ENCODE measurements at places on chromosomes 16 and 17. TPM values are rescaled to one million over a fixed set of nuclear protein-coding genes. Genes with fewer than 3 reads are reported as not detected.

DNA sequence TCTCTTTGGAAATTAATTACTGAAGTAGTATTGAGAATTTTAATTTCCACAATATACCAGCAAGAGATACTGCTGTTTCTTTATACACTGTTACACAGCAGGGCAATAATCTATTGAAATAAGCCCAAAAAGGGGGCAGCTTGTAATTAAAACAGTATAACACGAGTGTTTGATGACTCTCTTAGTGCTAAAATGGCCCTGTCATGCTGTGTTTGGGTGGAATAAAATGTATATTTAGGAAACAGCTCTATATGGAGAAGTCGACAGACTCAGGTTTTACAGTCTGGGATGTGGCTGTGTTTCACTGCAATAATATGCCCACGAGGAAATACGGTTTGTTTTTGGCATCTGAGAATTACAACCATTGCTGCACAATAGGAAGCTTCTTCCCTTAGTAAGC is 537.7 kb upstream of the HSBP1 start:
- no peak for DNase-seq

Gene NLRC3
- 5.3 TPM for polyA plus RNA-seq

GRCh38 chr17:43823350-43824084 is 9.4 kb downstream of the MPP3 start:
- no peak for DNase-seq

GRCh38 chr16:58605562-58605961 is 24.1 kb downstream of the CNOT1 start:
- no peak for DNase-seq

DNA sequence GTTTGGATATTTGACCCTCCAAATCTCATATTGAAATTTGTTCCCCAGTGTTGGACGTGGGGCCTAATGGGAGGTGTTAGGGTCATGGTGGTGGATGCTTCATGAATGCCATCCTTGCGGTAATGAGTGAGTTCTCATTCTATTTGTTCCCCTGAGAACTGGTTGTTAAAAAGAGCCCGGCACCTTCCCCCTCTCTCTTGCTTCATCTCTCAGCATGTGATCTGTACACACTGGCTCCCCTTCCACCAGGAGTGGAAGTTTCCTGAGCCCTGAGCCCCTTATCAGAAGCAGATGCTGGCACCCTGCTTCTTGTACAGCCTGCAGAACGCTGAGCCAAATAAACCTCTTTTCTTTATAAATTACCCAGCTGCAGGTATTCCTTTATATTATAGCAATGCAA is 25.6 kb downstream of the PIK3R6 start:
- no peak for DNase-seq

DNA sequence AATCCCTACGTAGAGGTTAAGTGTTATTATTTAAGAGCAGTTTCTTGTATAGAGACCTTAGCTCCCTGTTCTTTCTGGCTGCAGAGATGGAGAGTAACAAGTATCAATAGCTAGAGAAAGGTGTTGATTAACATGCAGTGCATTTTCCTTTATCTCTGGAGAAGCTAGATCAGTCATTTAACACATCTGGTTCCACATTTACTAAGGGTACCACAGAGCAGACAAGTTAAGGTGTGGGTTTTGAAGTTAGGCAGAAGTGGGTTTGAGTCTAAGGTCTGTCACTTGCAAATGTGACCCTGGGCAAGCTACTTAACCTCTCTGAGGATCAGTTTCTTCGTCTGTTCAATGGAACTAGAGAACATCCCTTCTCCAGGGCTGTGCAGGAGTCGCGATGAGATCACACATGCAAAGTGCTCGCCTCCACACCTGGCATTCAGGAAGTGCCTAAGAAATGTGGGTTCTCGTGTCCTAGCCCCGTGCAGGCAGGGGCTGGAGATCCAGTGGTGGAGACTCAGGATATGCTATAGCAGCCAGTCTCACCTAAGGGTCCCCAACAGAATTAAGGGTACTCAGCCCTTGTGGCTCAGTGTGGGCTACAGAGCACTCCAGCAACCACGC is 224.4 kb downstream of the XYLT1 start:
- no peak for DNase-seq

Gene ADAMTS18
- polyA plus RNA-seq: not detected

Gene C17orf67
- 1.2 TPM for polyA plus RNA-seq

- DNase-seq: no peak
These were observed 241.4 kb upstream of the DYNLRB2 start for GRCh38 chr16:80299416-80299815.

GRCh38 chr17:55274355-55275255 is 9.8 kb downstream of the HLF start:
- no peak for DNase-seq

GRCh38 chr17:8289103-8289397 is 580 bp downstream of the RANGRF start:
- DNase-seq: no peak

GRCh38 chr16:4790871-4791270 is 2.7 kb upstream of the SEPTIN12 start:
- DNase-seq: no peak

Gene TBC1D3E
- polyA plus RNA-seq: not detected

DNA sequence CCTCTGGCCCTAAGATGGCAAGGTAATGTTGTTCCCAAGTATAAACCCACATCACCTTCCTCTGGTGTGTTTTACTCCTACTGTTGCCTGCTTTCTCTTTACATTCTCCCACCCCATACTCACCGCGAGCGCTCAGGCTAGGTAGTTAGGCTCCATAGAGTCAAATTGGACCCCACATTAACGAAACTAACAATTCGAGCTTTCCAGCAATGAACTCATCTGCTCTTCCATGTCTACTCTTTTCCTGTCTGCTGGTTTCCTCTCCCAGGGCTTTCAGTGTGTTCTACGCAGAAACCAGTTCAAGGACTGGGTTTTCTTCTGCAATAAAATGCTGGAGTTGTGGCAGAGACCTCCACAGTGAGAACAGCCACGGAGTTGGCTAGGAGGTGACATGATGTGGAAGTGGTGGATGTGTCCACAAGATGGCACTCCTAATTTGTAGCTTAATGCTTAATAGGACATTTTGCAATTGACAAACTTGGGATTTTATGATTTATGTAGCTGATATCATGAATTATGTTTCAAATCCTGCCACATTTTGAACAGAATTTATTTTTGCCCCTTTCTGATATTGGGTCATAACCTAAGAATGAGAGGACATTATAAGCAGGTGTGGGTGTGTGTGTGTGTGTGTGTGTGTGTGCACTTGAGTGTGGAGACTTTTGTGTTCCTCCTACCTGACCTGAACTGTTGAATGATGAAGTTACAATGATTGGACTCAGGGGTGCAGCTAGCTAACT is 2.2 kb upstream of the UQCRC2 start:
- DNase-seq: no peak

Gene GRIN2C
- polyA plus RNA-seq: 0.20 TPM

DNA sequence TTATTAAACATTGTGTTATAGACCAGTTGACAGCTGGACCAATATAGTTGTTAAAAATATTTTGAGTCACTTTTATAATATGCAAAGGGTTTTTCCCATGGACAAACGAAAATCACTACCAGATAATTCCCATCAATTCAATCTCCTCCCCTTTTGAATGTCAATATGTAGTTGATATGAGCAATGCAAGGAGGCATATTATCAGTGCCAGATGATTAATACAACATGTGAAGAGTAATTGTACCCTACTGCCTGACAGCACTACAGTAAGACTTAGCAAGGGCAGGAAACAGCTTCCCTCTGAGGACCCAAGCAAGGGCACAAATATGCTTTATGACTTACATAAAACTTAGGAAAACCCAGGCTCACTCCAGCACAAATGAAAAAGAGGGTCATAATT is 17.3 kb downstream of the KANSL1 start:
- no peak for DNase-seq

DNA sequence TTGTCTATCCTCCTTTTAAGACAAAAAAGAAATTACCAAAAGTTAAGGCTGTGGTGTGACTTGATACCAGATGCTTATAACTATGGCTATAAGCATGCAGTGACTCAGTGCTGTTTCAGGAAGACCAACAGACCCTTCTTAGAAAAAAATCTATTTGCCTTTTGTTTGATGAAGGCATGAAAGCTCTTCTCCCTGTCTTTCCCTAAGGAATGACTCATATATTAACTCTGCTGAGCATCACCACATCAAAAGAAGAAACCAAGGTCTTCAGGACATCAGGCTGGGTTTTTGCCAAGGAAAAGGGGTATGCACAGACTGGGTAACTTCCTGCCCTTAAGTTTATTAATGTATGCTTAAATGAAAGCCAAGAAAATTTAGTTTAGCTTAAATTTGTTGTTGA is 47.1 kb downstream of the VMP1 start:
- no peak for DNase-seq

- DNase-seq: no peak
These were observed 13.6 kb upstream of the WFDC1 start for GRCh38 chr16:84281074-84281473.

- no peak for DNase-seq
These were observed 45.6 kb upstream of the BAHCC1 start for GRCh38 chr17:81349397-81350319.

DNA sequence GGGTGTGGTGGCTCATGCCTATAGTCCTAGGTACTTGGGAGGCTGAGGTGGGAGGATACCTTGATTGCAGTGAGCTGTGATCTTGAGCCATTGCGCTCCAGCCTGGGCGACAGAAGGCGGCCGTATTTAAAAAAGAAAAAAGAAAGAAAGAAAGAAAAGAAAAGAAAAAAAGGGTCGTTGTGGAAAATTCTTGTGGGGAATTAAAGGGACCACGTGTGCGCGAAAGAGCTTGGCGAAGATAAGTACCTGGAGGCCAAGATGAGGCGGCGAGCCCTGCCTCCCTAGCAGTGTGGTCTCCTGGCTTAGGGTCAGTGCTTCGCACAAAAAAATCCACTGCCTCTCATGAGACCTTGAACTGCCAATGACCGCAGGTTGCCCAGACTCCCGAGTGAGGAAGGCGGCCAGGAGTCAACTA is 728 bp upstream of the NMT1 start:
- no peak for DNase-seq

- no peak for DNase-seq
These were observed 440 bp downstream of the NPRL3 start for GRCh38 chr16:138049-138417.

DNA sequence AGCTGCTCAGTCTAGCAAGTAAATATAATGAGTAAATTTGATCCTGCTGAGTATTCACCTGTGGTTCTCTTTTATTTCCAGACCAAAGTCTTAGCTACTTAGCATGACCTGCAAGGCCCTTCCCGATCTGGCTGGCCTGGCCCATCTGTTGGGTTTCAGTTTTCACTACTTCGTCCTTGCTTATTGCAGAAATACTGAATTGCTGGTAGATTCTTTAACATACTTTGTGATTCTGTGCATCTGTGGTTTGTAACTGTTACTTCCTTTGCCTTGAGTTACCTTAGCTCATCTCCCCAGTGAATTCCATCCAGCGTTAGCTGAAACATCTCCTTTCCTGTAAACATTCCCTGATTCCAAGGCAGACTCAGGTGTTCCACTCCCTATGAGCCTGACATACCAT is 131.1 kb downstream of the PHKB start:
- no peak for DNase-seq

- no peak for DNase-seq
These were observed 349.9 kb downstream of the CPPED1 start for GRCh38 chr16:12453832-12454231.

GRCh38 chr17:81317961-81318605 is 23.0 kb upstream of the SLC38A10 start:
- no peak for DNase-seq

- DNase-seq: no peak
These were observed 150.3 kb upstream of the CORO6 start for GRCh38 chr17:29772981-29773380.

Gene TERB1
- not detected for polyA plus RNA-seq

GRCh38 chr17:53607475-53607874 is 215.3 kb upstream of the KIF2B start:
- DNase-seq: no peak

DNA sequence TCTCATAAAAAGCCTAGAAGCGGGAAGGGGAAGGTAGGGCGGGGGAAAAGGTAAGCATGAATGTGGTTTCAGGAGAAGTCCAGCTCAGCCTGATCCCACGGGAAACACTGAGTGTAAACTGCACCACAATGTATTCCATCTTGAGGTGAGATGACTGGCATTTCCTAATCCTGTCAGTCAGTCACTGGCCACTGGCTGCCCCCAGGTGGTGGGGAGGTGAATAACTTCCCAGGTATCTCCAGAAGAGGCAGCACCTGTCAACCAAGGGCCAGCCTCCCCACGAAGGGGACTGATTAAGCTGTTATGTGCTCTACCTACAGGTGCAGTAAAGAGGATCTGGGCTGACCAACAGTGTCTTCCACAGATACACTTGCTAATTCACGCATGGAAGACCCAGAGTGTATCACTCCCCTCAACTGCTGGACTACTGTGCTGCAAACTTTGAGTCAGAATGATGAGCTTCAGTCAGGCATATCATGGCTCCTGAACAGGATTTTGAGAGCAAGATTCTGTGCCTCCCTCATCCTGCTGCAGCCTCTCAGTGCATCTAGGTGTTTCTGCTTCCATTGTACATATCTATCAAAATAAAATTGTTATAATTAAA is 108.5 kb upstream of the CCL2 start:
- no peak for DNase-seq

Gene ST6GALNAC2
- polyA plus RNA-seq: not detected

- no peak for DNase-seq
These were observed 22.2 kb downstream of the SLC43A2 start for GRCh38 chr17:1606352-1606985.

DNA sequence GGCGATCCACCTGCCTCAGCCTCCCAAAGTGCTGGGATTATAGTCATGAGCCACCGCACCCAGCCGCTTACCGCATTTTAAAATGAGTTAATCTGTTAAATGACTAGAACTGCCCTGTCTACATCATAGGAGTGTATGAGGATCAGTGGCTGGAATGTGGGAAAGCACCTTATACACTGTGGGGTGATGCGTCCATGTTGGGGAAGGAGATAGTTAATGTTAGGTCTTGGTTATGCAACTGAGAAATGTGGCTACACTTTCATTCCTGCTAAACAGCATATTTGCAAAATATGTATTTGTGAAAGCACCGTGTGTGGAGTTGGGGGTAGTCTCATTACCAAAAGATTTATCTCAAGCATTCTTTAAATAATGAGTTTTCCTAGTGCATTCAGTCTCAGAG is 107.6 kb downstream of the SPACA3 start:
- no peak for DNase-seq

Gene RAB37
- polyA plus RNA-seq: 2.3 TPM

Gene ASGR1
- not detected for polyA plus RNA-seq

DNA sequence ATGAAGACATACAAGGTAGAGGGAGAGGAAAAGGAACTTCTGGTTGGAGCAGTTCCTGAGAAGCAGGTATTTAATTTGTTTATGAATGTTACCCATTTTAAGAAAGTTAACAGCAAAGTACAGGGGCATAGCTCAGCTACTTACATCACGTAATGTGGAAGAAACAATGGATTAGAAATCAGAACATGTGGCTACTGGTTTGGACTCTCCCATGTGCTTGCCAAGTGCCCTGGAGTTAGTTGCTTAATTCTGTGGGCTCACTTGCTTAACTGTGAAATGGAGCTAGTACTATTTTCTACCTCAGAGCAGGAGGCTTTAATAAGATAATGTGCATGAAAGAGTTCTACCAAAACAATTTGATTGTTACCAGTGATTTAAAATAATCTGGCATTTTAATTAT is 27.3 kb downstream of the RSPRY1 start:
- DNase-seq: no peak

- no peak for DNase-seq
These were observed 2.0 kb downstream of the SLC13A5 start for GRCh38 chr17:6711081-6711674.

GRCh38 chr17:21165922-21166594 is 39.3 kb downstream of the DHRS7B start:
- no peak for DNase-seq

- DNase-seq: no peak
These were observed 928.0 kb upstream of the SOX9 start for GRCh38 chr17:71192848-71193247.

Gene GDPD3
- 0.29 TPM for polyA plus RNA-seq

Gene CDYL2
- 3.3 TPM for polyA plus RNA-seq

GRCh38 chr16:57809276-57810196 is 7.2 kb upstream of the KIFC3 start:
- DNase-seq: no peak
